T-helper 2 cell treated with Interferon-gamma antibody and Interleukin-4, amounts not matched to agents 5 μg/mL and 100 μg/mL, for 36 hours (primary cell): ENCODE measurements at places on chromosomes 1 and 21.

DNA sequence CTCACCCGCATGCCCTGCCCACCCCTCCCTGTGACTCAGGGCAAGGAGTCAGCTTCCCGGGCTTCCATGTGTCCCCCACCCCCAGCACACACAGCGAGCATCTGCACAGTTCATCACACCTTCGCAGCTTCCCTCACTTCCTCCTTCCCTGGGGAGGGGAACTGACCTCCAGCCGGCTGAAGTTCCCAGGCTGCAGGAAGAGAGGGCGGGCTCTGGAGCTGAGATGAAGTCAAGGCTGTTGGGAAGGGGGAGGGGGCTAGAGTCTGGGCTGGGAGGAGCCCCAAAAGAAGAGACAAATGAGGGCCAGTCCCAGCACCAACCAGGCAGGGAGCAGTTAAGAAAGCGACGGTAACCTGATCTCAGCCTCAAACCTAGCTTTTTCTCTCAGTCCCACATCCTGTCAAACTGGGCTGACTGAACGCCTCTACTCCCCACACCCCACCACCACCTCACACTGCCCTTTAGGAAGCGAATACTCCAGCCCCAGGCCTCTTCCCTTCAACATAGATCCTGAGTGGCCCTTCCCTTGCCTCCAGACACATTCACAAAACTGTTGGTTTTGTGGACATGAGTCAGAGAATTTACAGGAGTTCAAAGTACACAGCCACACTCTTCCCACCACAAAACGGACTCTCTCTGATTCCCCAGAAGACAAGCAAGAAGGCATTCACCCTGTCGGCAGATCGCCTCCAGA, 1.8 kb downstream of the RHOC start:
- peaks cover 12% of the 10 kb centered on the region for H3K27me3 ChIP-seq
- peak overlapping the region; percentile 93 for H3K27ac ChIP-seq
- peak overlapping the region; percentile 87 for H3K4me3 ChIP-seq
- peak; percentile 73 for DNase-seq

GRCh38 chr1:245322673-245323072, 167.9 kb downstream of the KIF26B start:
- no peak overlapping the region for H3K4me3 ChIP-seq
- H3K27ac ChIP-seq, result no peak overlapping the region
- H3K36me3 ChIP-seq, result no peaks in the 10 kb centered on the region
- DNase-seq, result no peak
- H3K4me1 ChIP-seq, result no peaks in the 10 kb centered on the region
- H3K27me3 ChIP-seq, result no peaks in the 10 kb centered on the region

DNA sequence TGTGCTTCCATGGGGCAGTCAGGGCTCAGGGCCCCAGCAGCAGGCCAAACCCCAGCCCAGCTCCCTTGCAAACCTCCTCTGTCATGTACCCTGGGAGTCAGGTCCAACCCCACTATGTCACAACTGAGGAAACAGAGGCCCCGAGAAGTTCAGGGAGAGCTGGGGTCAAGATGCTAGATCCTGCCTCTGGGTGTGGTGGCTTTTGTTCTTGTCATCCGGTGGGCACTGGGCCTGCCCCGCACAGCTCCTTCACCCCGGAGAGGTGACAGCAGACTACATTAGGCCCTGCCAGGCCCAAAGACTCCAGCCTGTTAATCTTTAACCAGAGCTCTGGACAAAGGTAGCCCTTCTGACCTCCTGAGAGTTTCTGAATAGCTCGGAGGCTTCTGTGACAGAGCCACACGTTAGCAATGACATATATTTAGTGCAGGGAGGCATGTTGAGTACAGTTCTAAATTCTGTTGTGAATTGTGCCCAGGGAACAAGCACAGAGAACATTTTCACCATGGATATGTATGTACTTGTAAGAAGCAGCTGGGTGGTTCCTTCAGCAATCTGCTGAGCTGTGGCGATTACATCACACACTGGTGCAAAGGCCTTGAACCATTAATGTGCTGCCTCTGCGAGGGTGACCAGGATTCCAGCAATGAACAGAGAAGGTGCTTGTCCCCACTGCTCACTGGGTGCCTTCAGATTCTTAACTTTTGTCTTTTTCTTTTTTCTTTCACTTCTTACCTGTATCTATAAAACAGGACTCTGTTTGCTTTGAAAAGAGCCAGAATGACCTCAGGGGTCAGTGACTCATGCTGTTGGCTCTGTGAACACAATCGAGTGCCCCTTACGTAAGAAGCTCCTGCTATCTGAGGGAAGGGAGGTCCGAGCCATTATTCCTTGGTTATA, 102.8 kb downstream of the RHOU start:
- no peak for DNase-seq
- H3K36me3 ChIP-seq, result no peaks in the 10 kb centered on the region
- peaks cover 17% of the 10 kb centered on the region for H3K27me3 ChIP-seq
- no peak overlapping the region for H3K4me3 ChIP-seq
- no peak overlapping the region for H3K27ac ChIP-seq

GRCh38 chr1:202122639-202123335, at the start of gene GPR37L1:
Gene GPR37L1 (plus strand): TSS chr1:202122917. CDS start chr1:202122964, 47 bp downstream.
- H3K4me3 ChIP-seq, result no peak within 1 kb of the TSS
- no peak within 1 kb of the TSS for H3K27ac ChIP-seq
- DNase-seq, result no peak
- H3K4me1 ChIP-seq, result no peaks in the 10 kb centered on the region
